Psoas muscle (tissue), 8 donors: ENCODE measurements at places on chromosomes 1 and 21. TPM values are rescaled to one million over a fixed set of nuclear protein-coding genes. Genes with fewer than 3 reads are reported as not detected.

RBM11 gene
- polyA plus RNA-seq: not detected

ICOSLG gene
- 1.0 TPM for polyA plus RNA-seq

B4GALT3 gene
- polyA plus RNA-seq: 29.3 TPM

TNNT2 gene
- polyA plus RNA-seq: 0.52 TPM

COL6A1 gene
- polyA plus RNA-seq: 29.4 TPM

KRTAP19-1 gene
- polyA plus RNA-seq: not detected

NOS1AP gene
- 0.18 TPM for polyA plus RNA-seq

CYP2J2 gene
- 3.9 TPM for polyA plus RNA-seq

LAPTM5 gene
- polyA plus RNA-seq: 3.0 TPM

TRIM17 gene
- 0.03 TPM for polyA plus RNA-seq

LAD1 gene
- polyA plus RNA-seq: 7.4 TPM

RAB29 gene
- 5.3 TPM for polyA plus RNA-seq

ATP1A4 gene
- 1.3 TPM for polyA plus RNA-seq

CFAP107 gene
- polyA plus RNA-seq: not detected

TADA1 gene
- 7.6 TPM for polyA plus RNA-seq

TLCD4 gene
- polyA plus RNA-seq: 4.3 TPM

SERTAD4 gene
- 0.25 TPM for polyA plus RNA-seq

HUNK gene
- polyA plus RNA-seq: 0.03 TPM

LENEP gene
- not detected for polyA plus RNA-seq

ALDH9A1 gene
- 33.6 TPM for polyA plus RNA-seq

UBE2U gene
- not detected for polyA plus RNA-seq

GJA9 gene
- polyA plus RNA-seq: not detected

PTP4A2 gene
- polyA plus RNA-seq: 246 TPM

UMODL1 gene
- not detected for polyA plus RNA-seq

ITLN1 gene
- polyA plus RNA-seq: 0.09 TPM

EBNA1BP2 gene
- polyA plus RNA-seq: 141 TPM

PADI1 gene
- polyA plus RNA-seq: not detected

GPX7 gene
- 3.6 TPM for polyA plus RNA-seq

GNAT2 gene
- not detected for polyA plus RNA-seq

EPHA8 gene
- polyA plus RNA-seq: 0.01 TPM

ERVH48-1 gene
- polyA plus RNA-seq: 0.04 TPM

SPRR4 gene
- polyA plus RNA-seq: not detected

SPTA1 gene
- 0.05 TPM for polyA plus RNA-seq

ATXN7L2 gene
- 5.1 TPM for polyA plus RNA-seq

CSF3R gene
- 0.52 TPM for polyA plus RNA-seq

OR2AK2 gene
- polyA plus RNA-seq: not detected

OR2L8 gene
- not detected for polyA plus RNA-seq

TBX15 gene
- polyA plus RNA-seq: 37.0 TPM

AADACL3 gene
- not detected for polyA plus RNA-seq

CRP gene
- polyA plus RNA-seq: 0.05 TPM

SPRR1B gene
- not detected for polyA plus RNA-seq

CA6 gene
- not detected for polyA plus RNA-seq

AMIGO1 gene
- polyA plus RNA-seq: 3.1 TPM

BTBD19 gene
- polyA plus RNA-seq: 0.35 TPM

ABCD3 gene
- polyA plus RNA-seq: 15.8 TPM

ASPM gene
- 0.03 TPM for polyA plus RNA-seq
